Anterior cingulate cortex (tissue), 58 donors: ENCODE measurements at places on chromosomes 7 and 10.

GRCh38 chr7:75905785-75906604, 9.0 kb upstream of the POR start:
- no peak for DNase-seq

GRCh38 chr7:142194201-142194600, 63.7 kb downstream of the PRSS58 start:
- no peak for DNase-seq

DNA sequence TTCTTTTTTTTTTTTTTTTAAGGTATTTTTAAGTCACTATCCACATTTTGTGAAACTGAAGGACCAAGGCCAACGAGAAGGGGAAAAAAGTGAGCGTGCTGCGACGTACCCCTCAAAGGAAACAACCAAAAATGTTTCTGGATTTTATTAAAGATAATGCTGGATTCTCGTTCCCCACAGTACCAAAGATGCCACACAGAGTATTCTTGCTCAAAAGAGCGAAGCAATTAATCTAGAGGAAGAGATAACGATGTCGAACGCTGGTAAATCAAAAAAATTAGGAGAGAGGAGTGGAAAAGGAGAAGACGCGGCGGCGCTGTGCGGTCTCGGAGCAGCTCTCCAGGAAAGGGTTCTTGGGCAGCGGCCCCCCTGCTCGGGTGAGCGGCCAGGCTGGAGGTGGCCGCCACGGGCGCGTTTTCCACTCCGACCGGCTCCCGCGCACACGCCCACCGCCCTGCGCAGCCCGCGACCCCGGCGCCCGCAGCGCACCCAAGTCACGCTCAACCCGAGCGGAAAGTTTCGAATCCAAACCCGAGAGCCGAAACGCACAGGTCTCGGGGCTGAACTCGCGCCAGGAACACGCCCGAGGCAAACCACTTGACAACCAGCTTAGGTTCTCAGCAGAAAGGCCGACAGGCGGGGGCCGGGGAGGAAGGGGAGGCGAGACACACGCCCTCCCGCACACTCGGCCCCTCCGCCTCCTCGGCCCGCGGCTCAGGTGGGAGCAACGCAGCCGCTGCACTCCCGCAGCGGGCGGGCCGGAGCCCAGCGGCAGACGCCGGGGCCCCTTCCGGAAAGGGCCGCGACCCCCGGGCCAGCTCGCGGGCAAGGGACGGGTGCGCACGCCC, 989 bp downstream of the SRPK2 start:
- DNase-seq, result peak; percentile 48

DNA sequence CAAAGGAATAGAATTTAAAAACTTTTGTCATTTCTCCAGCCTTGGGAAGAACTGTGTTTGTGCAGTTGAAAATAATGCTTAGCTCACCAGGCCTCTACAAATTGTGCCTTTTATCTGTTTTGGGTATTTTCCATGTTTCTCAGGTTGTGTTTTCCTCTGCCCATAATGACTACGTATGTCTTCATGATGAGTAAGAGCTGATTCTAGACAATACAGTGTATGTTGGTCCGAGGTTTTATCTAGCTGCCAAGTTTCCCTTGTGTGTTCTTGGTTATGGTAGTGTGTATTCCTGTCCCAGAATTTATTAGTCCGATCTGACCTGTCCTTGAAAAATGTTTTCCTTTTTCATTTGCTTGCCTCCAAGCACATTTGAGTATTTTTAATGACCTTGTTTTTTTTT, 83.7 kb upstream of the GLCCI1 start:
- no peak for DNase-seq

DNA sequence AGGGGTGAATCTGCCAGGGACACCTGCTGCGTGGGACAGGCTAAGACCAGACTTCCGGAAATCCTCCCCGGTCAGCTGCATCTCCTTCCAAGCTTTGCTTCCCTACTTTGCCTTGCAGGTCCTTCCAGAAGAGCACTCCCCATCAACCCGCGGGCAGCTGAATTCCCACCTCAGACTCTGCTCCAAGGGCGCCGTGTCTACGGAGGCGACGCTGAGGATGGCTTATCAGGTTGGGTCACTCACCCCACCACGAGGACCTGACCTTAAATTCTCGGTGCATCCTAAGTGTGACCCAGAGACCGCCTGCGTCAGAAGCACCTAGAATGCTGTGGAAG, 78.9 kb upstream of the KMT2C start:
- DNase-seq, result no peak

- no peak for DNase-seq
Observed at GRCh38 chr7:97117035-97117371, 495 bp upstream of the SDHAF3 start.

GRCh38 chr10:80861882-80862281, 324.2 kb downstream of the SH2D4B start:
- DNase-seq, result no peak

- no peak for DNase-seq
Observed at GRCh38 chr10:110137142-110137545, 70.3 kb upstream of the MXI1 start.
